ENCODE measurements at places on chromosomes 5 and 9.

DNA sequence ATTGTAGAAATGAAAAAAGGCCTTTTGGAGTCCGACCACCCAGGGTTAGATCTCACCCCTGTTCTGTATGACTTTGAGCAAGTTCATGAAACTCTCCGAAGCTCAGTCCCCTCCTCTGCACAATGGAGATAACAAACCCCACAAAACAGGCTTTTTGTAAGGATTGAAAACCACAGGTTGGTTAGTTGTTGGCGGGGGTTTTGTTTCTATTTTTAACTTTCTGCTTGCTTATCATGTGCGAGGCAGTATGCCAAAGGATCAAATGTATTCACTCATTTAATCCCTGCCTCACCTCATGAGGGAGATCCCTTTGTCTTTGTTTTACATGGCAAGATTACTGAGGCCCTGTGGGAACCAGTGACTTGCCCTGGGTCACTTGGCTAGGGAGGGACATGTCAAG lies 539.1 kb downstream of the CDK5RAP2 start:
- no peak for DNase-seq

DNA sequence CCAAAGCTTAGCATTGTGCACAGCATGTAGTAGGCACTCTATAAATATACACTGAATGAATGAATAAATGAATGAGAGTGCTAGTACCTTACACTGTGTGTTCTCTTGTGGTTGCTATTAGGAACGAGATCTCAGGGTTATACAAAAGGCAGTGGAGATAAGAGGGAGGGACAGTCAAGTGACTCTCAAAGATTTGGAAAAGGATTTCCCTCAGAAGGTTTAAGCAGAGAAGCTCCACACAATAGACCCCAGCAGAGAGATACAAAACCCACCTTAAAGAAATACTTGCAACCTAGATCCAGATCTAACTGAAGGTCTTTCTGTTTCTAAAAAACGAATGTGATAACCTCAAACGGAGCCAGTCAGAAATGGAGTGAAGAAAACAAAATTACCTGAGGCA lies 11.8 kb upstream of the EFNA5 start:
- DNase-seq, result no peak

DNA sequence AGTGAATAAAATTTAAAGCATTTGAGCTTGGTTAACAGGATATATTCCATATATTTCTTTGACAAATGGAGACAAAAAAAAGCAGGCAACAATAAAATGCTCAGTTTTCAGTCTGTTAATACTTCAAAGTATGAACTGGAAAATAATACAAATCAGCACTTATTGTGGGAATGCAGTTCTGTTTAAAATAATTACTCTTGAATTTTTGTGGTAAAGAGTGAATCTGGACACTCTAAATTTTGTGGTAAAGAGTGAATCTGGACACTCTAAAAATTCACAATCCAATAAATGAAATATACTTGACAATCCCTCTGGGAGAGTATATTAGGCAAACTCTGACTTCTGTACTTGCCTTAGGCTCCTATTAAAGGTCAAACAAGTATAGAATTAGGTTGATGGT lies 141.9 kb upstream of the RASA1 start:
- DNase-seq, result no peak

- DNase-seq, result no peak
Observed at GRCh38 chr9:96321515-96321914, 19.5 kb upstream of the HSD17B3 start.

DNA sequence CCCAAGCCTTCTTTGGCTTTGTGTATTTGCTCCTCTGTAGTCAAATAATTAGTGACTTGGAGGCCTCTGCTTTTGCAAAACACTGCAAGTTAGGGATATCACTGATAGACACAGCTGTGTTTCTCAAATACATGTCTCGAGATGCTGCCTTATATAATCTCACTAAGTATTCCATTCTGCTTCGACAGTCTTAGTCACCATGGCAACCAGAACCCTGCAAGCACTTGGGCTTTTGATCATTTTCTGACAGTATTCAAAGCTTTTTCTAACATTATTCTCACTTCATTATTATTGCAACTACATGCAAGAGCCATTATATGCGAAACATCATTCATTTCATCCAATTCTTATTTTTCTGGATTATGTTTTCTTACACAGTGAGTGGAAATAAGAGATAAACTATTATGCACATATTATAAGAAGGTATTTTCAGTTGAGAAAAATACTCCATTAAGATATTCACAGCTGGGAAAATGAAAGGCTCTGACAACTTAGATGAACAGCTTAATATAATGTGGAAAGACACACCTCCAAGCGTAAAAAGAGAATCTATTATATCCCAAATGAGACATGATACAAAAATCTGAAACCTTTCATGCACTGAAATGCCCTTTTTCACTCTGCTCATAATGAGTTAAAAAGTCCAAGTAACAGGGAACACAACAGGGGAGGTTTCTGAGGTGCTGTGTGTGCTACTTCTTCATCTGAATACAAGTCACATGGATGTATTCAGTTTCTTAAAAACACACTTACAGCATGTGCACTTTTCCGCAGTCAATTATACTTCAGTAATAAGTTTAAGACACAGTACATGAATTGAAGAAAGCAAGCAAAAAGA lies 93.9 kb downstream of the SCAI start:
- DNase-seq, result no peak

DNA sequence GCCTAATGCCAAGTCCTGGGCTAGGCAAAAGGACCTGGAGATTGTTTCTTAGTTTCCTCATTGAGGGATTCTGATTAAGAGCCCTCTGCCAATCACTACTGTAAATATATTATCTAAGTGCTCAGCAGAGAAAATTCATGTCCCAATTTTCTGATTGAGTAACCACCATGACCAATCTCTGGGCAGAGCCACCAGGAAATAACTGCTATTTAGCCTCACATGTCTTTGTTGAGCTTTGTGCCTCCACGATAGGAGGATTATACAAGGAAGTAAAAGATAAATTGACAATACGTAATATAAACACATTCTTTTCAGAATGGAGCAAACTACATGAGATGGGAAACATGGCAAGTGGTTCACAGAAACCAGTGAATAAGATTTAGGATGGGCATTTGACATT lies 396.1 kb upstream of the PAPPA start:
- DNase-seq, result no peak

DNA sequence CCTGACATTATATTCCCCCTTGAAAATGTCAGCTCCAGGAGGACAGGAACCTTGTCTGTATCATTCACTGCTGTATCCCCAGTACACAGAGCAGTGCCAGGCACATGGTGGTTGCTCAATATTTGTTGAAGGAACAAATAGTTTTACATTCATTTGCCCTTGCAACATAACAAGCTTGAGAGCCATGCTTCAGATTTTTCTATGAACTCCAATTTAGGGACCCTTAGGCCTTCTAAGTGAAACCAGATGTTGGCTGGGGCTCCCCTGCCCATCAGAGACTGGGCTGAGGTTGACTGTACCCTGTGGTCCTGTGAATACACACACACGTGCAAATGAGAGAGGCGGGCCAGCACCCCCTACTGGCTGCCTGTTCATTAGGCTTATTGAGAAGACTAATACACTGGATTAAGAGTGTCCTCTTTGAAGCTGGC lies 214.9 kb upstream of the WWC1 start:
- no peak for DNase-seq

DNA sequence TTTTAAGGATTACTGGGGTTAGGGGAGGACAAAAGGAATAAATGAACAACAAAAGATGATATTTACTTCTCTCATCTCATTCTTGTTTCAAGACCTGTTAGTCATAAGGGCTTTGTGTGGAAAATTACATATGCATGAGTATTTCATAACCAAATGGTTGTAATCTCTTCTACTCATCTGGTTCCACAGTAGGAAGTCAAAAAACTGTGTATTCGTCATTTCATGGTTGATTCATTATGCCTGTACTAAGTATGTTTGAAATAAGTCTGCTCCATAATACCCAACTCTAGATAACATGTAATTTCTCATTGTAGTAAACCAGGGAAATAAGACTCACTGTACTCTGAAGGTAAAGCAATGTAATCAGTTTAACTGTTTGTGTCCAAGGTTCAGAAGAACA lies 212.9 kb downstream of the ARRDC3 start:
- DNase-seq, result no peak

- no peak for DNase-seq
Observed at GRCh38 chr9:98479449-98479848, 224.0 kb upstream of the TBC1D2 start.

- no peak for DNase-seq
Observed at GRCh38 chr9:6433410-6433809, 20.4 kb downstream of the UHRF2 start.

- DNase-seq, result no peak
Observed at GRCh38 chr5:72380492-72381274, 60.5 kb downstream of the PTCD2 start.

DNA sequence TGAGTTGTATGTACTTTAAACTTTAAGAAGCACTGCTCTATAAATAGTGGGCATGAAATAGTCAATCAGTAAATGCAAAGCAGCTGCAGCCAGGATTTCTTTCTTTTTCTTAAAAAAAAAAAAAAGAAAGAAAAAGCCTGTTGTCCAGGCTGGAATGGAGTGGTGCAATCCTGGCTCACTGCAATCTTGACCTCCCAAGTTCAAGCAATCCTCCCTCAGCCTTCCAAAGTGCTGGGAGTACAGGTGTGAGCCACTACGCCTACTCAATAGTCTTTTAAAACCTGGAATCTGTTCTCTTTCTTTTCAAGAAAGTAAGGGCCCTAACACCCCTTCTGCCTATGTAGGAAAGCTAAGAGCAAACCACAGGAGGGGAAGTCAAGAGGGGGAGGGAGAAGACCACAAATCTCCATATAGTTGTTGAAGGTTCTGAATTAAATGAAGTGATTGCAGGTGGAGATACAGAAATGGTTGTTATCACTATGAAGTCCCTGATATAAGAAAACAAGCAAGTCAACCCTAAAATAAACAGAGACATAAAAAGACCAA lies 20.6 kb upstream of the TPD52L3 start:
- no peak for DNase-seq

- DNase-seq, result no peak
Observed at GRCh38 chr5:9201761-9202160, 344.1 kb downstream of the SEMA5A start.

DNA sequence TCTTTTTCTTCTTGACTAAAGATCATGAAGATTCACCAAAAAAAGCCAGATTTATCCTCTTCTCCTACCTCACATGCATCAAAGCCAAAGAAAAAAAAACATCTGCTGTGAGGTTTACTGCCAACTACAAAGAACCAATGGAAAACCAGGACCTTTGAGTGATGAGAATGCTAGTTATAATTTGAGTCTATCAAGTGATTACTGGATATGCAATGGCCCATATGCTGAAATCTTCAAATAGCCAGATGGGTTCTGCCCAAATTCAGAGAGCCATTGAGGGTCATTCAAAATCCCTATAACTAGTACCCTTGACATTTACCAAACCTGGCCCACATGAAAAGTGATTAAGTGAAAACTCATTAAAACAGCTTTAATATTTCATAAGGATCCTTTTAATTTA lies 78.4 kb upstream of the ACO1 start:
- no peak for DNase-seq

DNA sequence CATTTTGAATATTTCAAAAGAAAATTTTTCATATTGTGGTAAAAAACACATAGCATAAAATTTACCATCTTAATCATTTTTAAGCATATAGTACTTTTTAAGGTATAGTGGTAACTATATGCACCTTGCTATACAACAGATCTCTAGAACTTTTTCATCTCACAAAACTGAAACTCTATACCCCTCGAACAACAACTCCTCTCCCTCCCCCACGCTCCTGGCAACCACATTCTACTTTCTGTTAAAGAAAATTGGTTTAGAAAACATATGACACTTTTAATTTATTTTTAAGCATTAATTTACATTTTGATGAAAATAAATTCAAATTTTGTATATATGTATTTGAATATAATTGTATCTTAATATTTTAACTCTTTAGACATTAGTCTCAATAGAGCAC lies 147.2 kb upstream of the EFNA5 start:
- no peak for DNase-seq

GRCh38 chr9:35232867-35233544 lies 71.2 kb downstream of the UNC13B start:
- DNase-seq, result no peak

- no peak for DNase-seq
Observed at GRCh38 chr5:43367453-43367852, 44.7 kb downstream of the CCL28 start.

- DNase-seq, result no peak
Observed at GRCh38 chr9:99980598-99980997, 74.1 kb downstream of the STX17 start.

- DNase-seq, result no peak
Observed at GRCh38 chr9:126240835-126241234, 85.8 kb upstream of the MVB12B start.

- no peak for DNase-seq
Observed at GRCh38 chr9:114035221-114035844, 42.8 kb downstream of the AMBP start.

DNA sequence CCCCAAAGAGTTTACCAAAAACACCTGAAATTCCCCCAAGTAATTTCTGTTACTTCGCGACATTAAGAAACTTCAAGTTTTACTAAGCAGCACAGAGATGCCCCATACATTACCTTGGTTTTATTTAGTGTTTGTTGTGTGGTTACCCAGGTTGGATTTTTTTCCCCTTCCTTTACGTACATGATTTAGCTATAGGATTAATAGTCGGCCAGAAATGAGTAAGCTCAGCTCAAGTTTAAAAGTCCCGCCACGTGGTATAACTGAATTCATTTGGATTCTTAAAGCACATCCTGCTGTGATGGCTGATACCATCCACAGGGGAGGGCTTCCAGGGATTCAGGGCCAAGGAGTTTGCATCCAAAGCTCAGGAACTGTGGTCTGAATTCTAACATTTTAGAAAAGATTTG lies 75.9 kb downstream of the DAP start:
- no peak for DNase-seq

DNA sequence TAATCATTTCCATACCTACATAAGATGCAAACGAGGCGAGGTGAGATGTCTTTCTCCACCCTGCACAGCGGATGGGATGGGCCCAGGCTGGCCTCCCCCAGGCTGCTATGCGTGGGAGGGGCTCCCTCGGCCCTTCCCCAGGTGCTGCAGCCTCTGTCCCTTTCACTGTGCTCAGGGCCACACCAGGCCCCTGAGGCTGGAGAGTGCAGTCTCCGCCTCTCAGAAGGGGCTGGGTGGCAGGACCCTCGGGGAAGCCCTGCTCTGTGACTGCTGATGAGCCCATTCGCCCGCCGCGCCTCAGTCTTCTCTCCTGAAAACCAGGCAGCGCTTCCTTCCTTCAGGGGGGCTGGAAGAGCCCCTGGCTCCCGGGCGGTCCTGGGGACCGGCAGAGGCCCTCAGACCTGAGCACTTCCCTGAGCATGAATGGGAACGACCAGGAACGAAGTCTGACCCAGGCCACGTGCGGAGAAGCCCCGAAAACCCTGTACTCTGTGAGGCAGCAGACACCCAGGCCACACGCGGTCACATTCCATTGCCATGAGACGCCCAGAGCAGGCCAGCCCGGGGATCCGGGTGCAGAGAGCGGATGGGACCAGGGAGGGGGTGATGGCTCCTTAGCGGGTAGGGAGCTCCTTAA lies 21.9 kb upstream of the NOTCH1 start:
- peak; percentile 78 for DNase-seq
